ENCODE measurements at places on chromosomes 12 and 14.
A peak's percentile ranks its signal among the peaks of the same experiment; 100 is the strongest.

- no peak for DNase-seq
Observed at GRCh38 chr12:121719926-121720414, 7.4 kb downstream of the TMEM120B start.

DNA sequence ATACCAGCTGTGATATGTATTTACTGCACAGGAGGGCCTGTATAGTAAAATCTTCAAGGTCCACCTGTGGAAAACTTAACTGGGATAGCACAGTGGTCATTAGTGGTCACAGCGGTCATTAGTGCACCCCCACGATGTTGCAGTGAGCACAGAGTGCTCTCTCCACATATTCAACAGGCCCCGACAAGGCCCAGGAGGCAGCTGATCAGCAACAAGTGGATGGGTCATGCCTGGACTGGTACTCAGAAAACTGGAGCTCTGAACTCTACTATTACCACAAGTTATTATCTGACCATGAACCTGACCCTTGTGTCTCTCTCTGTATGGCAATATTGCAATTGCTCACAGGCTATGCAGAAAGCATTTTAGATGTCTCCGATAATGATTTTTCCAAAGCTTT, 129.5 kb downstream of the SLC35F4 start:
- no peak for DNase-seq

DNA sequence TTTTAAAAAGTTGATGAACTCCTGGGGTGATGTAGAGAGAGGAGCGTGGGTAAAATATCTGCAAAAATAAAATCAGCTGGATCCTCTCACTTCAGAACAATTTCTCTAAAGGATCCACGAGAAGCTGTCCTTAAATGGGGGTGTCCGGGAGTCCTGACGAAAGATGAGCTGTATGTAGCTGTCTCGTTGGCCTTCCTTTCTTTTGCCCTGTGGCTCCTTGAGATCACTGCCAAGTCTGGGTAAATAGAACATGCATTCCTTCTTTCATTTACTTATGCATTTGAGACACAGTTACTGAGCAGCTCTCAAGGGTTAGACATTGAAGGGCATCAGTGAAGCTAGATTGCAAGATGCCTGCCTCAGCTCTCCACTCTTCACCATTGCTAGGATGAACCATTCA, 35.2 kb upstream of the TXNRD1 start:
- no peak for DNase-seq

- DNase-seq = no peak
Observed at GRCh38 chr12:93183940-93184671, 193.6 kb upstream of the NUDT4 start.

- no peak for DNase-seq
Observed at GRCh38 chr14:61646366-61647116, 48.8 kb upstream of the HIF1A start.

DNA sequence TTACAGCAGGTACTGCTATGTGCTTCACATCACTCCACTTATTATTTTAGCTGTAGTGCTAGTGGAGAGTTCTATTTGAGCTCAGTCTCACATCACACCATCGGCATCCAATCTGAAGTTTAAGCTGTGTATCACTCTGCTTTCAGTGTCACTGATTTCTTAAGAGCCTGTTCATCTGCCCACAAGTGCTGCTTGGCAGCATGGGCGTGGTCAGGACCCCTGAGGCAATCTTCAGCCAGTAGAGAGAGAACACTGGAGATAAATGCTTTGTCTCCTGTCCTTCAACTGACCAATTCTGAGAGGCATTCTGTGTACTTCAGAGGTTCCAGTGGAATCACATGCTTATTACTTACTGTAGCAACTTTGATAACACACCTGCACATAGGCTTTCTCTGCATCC, 728.8 kb downstream of the RPS29 start:
- no peak for DNase-seq

- no peak for DNase-seq
Observed at GRCh38 chr14:45838597-45838996, 585.6 kb upstream of the MIS18BP1 start.

GRCh38 chr12:81209012-81209411, 131.1 kb downstream of the ACSS3 start:
- DNase-seq = no peak

DNA sequence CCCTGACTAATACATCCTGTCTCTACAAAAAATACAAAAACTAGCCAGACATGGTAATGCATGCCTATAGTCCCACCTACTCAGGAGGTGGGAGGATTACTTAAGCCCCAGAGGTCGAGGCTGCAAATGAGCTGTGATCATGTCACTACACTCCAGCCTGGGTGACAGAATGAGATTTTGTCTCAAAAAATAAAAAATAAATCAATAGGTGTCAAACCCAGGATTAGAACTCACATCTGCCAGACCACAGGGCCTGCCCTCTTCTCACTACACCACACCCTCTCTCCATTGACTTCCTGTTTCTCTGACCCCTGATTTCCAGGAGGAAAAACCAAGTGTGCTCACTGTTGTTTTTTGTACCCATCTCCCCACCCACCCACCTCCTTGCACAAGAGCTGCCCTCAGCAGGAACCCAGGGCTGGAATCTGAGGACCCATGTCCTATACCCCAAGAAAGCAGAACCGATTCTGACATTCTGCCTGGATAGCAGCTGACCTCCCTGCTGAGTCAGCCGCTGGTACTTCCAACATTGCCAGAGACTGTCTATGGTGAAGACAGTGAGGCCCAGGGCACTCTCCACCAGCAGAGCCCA, 6.2 kb downstream of the CMKLR1 start:
- DNase-seq = no peak

GRCh38 chr14:26137161-26137560, 460.7 kb downstream of the NOVA1 start:
- no peak for DNase-seq

- no peak for DNase-seq
Observed at GRCh38 chr14:56199095-56199981, 81.1 kb downstream of the PELI2 start.

DNA sequence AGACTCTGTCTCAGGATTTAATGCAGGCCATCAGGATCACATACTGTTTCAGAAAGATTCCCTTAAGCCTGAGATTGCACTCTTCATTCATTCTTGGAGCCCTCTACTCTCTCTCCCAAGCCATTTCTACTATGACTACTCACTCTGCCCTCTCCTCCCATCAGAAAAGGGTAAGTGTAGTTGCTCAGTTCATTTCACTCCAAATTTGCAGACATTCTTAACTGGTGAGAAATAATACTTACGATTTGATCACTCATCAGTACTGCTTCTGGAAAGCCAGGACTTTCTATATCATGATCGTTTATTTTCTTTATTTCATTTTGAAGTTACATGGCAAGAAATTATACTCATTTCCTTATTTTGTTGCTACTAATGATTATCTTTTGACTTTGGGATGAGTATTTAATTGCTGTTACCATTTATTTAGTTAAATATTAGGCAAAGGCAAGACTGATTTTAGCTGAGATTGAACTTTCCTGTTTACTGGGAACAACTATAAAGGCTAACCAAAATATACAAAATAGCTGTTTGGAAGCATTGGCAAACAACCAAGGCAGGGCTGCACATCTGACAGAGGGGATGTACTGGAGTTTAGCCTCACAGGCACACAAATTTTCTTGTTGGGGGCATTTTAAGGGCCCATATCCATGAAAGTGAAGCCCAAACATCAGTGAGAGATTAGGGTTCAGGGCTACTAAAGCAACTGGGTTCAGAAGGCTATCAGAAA, 4.1 kb upstream of the RERG start:
- DNase-seq = no peak

GRCh38 chr12:13992585-13992984, 11.2 kb upstream of the GRIN2B start:
- DNase-seq = no peak

- no peak for DNase-seq
Observed at GRCh38 chr14:79175671-79176070, 1005.5 kb downstream of the NRXN3 start.

- DNase-seq = no peak
Observed at GRCh38 chr14:68658029-68658509, 134.8 kb downstream of the ZFP36L1 start.

GRCh38 chr12:38586789-38587188, 270.2 kb downstream of the ALG10B start:
- no peak for DNase-seq

GRCh38 chr12:29726321-29726692, 57.4 kb downstream of the TMTC1 start:
- DNase-seq = no peak

GRCh38 chr12:5522432-5523335, 90.8 kb downstream of the NTF3 start:
- no peak for DNase-seq

GRCh38 chr14:85523624-85524023, 6.3 kb upstream of the FLRT2 start:
- DNase-seq = no peak

- no peak for DNase-seq
Observed at GRCh38 chr12:127810041-127810440, 456.9 kb upstream of the TMEM132C start.

GRCh38 chr14:51056421-51056820, 38.5 kb downstream of the TRIM9 start:
- DNase-seq = no peak

DNA sequence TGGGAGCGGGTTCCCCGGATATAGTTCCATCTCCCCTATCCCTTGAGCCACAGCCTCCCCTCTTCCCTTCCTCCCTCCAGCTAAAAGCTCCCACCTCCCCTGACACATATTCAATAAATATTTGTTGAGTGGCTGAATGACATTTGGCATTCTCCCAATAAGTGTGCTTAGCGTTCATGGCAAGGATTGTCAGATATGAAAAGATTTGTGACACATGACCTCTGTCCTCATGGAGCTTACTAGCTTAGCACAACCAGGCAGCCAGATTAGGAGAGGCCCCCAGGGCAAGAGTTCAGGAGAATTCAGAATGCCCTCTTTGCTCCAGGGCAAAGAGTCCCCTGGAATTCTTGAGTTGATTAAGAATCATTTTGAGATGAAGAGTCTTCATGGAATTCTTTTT, 22.5 kb upstream of the SLC6A12 start:
- no peak for DNase-seq

GRCh38 chr12:3483089-3483488, 7.9 kb upstream of the PRMT8 start:
- no peak for DNase-seq

GRCh38 chr14:88667555-88668273, 104.9 kb downstream of the ZC3H14 start:
- no peak for DNase-seq

DNA sequence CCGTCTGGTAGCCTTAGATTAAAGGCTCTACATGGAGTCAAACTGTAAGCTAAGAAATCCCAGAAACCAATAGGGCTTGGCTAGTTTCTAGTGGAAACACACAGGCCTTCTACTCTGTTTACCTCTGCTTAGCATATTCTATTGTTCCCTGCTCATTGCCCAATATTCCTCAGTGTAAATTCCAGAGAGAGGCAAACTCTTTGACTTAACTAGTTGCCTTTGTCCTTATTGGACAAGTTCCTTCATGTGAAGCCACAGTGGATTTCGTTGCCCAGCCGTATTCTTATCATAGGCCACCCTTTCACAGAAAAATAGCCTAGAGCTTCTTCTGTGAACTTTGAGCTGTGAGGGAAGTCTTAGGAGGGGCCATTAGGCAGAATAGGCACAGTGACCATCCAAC, 186.1 kb downstream of the PLCZ1 start:
- no peak for DNase-seq

- DNase-seq = no peak
Observed at GRCh38 chr14:64212666-64213065, 81.5 kb downstream of the ESR2 start.

DNA sequence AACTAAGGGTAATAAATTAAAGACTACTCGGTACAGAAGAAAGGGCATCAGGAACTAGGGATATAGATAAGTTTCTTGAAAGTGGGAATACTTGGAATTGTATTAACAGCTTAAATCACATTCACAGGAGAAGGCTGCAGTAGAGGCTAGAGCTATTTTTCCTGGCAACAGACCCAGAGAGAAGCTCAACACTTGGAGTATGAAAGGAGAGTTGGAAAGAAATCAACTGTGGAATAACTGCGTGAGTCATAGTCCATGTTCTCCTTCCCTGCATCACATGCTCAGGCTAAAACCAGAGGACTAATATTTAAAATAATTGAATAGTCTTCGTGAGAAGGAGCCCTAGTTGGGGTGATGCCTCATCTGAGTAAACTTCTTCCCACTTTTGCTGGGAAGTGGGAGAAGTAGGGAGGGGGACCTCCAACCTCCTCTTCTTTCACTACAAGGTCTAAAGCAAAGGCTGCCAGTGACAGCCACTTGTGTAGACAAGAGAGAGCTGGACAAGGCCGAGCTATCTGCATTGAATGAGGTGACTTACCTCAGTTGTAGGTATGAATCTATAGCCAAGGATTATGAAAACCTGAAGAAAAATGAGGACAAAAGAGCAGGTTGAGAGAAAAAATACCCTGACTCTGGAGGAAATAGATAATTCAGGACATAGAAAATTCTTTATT, 32.7 kb downstream of the DYRK2 start:
- no peak for DNase-seq

DNA sequence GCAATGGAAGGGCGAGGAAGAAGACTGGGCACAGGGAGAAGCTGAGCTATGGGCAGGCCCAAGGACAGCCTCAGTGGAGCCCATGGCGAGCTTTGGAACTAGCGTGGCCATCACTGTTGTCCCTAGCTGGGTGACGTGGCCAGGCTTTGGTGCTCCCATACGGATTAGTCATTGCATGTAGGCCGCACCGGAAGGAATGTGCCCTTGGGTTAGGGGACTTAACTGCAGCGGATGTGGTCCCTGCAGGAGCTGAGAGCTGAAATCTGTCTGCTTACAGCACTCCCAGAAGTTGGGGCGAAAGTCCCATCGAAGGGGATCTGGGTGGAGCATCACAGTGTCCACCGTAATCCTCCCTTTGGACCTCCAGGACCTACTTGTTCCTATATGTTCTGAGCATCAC, 133.7 kb downstream of the PAPOLA start:
- no peak for DNase-seq

- DNase-seq = no peak
Observed at GRCh38 chr12:68530299-68530698, 80.4 kb upstream of the RAP1B start.

GRCh38 chr12:118420673-118421072, 44.3 kb downstream of the SUDS3 start:
- DNase-seq = no peak

- DNase-seq = no peak
Observed at GRCh38 chr12:104750061-104750460, 208.0 kb downstream of the SLC41A2 start.

- no peak for DNase-seq
Observed at GRCh38 chr12:118357257-118358007, 15.3 kb downstream of the TAOK3 start.

DNA sequence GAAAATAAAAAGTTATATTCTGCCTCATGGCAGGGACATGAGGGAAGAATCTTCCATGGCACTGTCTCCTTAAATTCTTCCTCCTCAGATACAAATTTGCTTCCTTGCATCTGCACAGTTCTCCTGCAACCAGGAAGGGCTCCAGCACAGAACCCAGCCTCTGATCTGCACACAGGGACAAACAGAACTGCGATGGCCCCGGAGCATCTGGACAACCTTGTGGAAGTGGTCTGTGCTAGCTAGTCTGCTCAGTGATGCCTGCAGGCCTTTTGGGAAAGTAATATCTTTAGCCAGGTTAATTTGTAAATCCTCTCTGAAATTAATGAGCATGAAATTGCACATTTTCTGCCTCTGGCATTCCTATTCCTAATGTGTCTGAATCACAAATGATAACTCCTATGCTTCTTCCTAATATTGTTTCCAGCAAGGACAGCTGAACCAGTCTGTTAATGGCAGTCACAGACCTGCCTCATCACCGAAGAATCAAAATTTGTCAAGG, 74.8 kb downstream of the GRIP1 start:
- no peak for DNase-seq

GRCh38 chr14:20469890-20470602, 840 bp downstream of the PNP start:
- peak; percentile 28 for DNase-seq
